Stimulated activated CD4-positive, alpha-beta T cell treated with anti-CD3 and anti-CD28 coated beads, Interleukin-4, amount 100 ng/mL, for 4 hours (primary cell): ENCODE measurements at places on chromosomes 16 and 17.

- DNase-seq, result no peak
These were observed 6.3 kb upstream of the CBX4 start for GRCh38 chr17:79845601-79845949.

DNA sequence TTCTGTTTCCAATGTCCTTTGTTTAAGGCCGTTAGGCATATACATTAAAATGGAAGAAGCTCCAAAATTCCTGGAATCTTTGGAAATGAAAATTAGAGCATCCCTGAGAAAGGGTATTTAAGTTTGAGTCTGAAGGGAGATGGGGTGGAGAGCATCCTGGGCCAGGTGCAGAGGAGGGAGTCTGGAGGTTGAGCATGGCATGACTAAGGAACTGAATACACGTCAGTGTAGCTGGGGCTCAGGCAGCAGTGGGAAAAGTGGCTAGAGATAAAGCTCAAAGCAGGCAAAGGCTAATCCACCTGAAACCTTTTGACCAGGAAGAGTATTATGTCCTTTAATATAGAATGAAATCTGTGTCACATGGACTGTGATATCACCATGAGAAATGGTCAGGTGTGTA is 669.0 kb upstream of the RBFOX1 start:
- no peak for DNase-seq

- DNase-seq, result no peak
These were observed 15.9 kb downstream of the HASPIN start for GRCh38 chr17:3739422-3740124.

DNA sequence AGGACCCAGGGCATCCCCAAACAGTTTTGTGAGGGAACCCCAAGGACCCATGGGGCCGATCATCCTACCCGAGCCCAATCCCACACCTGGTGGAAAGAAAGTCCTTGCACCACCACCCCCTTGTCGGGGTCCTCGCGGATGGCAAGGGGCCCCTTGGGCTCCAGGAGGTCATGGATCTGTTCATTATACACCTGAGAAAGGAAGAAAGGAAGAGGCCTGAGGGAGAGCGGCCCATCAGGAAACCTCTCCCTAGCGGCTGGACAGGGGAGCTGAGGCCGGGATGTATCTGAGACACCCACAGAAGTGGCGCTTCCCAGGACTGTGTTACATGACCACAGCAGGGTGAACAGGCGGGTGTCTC is 12.8 kb downstream of the KIF18B start:
- DNase-seq, result no peak
